Kidney (tissue), 22 donors: ENCODE measurements at places on chromosomes 16 and 17.
A peak's percentile ranks its signal among the peaks of the same experiment; 100 is the strongest.

DNA sequence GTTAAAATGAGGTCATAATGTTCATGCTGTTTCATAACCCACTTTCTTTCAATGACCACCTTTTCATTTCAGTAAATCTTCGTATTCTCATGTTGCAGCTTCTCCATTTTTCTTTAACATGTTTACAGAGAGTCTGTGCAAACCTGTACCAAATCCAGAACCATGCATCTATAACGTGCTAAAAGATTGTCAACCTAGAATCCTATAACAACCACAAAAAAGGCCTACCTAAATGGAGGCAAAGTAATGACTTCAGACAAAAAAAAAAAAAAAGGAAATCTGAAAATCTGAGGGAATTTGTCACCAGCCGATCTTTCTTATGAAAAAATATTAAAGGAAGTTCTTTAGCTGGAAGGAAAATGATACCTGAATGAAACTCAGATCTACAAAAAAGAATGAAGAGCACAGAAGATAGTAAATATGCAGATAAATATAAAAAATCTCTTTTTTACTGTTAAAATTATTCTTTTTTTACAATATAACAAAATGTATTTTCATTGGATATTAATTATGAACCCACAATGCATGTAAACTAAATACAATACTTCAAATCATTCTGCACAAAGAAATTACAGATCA, 1.4 kb upstream of the SLFN11 start:
- no peak for DNase-seq

DNA sequence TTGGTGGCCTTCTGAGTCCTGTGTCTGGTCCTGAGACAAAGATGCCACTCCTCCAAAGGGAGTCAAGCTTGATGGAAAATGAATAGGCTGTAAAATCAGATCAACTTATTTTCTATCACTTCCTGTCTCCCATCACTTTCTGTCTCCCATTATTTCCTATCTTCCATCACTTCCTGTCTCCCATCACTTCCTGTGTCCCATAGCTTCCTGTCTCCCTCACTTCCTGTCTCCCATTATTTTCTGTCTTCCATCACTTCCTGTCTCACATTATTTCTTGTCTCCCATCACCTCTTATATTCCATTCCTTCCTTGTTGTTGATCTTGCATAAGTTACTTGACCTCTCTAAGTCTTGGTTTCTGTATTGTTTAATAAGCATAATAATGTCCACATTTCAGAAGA, 418.5 kb upstream of the EEF2KMT start:
- no peak for DNase-seq

GRCh38 chr16:11219178-11219577, 36.8 kb downstream of the SOCS1 start:
- DNase-seq: no peak

DNA sequence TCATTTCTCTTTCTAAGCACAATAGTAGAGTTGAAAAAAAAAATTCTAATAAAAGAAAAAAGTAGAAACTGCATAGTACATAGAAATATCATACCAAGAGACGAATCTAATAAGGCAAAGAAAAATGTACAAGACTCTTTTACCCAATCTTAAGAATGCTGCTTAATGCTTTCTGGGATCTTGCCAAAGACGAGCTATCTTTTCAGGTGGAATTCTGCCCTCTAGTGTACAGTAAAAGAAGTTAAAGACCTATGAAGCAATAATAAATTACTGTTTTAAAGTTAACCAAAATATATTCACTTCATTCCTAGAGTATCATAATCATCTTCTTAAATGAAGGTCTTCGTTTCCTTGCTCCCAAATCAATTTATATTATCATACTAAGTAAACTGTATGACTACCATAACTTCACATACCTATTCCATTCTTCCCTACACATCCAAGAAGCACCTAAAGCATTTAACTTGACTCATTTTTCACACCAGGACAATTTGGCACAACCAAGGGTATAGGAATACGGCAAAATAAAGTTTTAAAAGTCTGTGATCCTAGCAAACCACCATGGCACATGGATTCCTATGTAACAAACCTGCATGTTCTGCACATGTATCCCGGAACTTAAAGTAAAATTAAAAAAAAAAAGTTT, 47.7 kb downstream of the CFDP1 start:
- DNase-seq: no peak

GRCh38 chr16:71425746-71426068, 16.1 kb downstream of the TLE7 start:
- no peak for DNase-seq

GRCh38 chr16:9185381-9185780, 93.9 kb downstream of the HAPSTR1 start:
- no peak for DNase-seq

DNA sequence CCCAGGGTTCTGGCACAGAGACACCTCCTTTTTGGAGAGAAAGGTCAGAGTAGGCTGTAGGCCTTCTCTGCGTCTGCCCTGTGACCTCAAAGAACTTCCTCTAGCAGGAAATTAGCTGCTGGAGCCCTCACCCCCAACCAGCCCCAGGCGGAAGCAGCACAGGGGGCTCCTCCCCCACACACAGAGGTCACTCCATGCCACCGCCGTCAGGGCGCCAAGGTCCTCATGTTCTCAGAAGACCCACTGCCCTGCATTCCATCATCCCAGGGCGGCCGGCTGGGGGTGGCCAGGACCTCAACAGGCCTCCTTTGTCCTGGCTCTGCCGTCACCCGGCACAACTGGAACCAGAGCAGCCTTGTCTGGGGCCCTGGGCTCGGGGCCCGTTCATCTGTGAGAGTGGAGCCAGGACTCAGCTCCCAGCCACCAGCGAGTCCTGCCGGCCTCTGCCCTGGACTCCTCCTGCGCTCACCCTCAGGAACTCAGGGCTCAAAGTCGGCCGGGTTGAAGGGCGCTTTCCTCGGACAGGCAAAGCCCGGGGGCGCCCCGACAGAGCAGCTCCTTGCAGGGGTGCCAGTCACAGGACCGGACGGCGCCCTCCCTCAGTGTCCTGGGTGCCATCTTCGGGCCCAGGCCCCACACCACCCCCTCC, 1.2 kb downstream of the TMC6 start:
- peak; percentile 68 for DNase-seq

- DNase-seq: no peak
Observed at GRCh38 chr17:17084317-17084835, 42.1 kb downstream of the MPRIP start.

DNA sequence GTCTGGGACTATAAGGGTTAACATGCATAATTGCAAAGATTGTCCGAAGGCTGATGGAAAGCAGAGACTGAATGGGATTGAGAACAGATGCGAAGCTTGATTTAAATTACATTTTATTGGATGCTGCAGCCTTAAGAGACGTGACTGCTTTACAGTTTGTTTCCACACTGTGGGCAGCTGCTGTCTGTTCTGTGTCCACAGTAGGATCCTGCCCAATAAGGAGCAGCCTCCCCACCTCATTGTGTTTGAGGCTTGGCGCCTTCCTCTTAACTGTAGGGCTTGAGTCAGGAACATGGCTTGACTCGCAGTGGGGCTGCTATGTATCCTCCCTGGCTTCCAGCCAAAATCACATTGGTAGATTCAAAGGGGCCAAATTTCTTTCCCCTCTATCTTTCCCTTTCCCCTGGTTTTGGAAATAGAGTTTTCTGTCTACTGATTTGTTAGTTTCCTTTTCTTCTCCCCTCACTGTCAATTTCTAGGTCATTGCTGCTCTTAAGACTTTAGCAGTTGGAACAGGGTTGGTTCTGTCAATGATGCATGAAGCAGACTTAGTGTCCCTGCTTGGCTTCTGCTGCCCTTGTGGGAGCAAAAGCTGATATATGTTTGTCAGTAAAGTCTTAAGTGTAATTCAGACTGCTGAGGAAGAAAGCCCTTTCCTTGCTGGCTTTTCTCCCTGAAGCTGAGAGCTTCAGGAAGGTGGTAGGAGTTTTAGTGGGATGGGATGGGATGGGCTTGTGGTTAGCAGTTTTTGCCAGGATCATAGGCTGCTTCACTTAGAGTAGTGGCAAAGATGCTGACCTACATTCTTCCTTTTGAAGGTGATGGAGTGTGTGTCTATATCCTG, 5.0 kb upstream of the RARA start:
- DNase-seq: peak; percentile 56

- no peak for DNase-seq
Observed at GRCh38 chr17:34099859-34100515, 155.1 kb upstream of the CCL2 start.

- no peak for DNase-seq
Observed at GRCh38 chr17:39709998-39710964, 10.4 kb downstream of the ERBB2 start.

DNA sequence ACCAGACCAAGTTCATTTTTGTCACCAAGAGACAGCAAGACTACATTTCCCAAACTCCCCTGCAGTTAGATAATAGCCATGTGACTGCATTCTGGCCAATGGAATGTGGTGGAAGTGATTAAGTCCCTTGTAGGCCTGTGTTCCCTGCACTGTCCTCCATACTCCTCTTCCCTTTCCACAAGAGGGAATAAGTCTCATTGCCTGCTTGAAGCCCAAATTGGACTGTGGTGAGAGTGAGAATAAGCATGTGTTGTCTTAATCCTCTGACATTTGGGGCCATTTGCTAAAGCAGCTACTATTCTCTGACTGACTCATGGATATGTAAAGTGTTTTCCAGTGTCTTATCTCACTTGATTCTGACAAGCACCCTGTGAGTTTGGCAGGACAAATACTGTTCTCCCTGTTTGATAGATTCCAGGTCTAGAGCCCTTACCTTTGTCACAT, 20.7 kb downstream of the PIK3R6 start:
- no peak for DNase-seq

DNA sequence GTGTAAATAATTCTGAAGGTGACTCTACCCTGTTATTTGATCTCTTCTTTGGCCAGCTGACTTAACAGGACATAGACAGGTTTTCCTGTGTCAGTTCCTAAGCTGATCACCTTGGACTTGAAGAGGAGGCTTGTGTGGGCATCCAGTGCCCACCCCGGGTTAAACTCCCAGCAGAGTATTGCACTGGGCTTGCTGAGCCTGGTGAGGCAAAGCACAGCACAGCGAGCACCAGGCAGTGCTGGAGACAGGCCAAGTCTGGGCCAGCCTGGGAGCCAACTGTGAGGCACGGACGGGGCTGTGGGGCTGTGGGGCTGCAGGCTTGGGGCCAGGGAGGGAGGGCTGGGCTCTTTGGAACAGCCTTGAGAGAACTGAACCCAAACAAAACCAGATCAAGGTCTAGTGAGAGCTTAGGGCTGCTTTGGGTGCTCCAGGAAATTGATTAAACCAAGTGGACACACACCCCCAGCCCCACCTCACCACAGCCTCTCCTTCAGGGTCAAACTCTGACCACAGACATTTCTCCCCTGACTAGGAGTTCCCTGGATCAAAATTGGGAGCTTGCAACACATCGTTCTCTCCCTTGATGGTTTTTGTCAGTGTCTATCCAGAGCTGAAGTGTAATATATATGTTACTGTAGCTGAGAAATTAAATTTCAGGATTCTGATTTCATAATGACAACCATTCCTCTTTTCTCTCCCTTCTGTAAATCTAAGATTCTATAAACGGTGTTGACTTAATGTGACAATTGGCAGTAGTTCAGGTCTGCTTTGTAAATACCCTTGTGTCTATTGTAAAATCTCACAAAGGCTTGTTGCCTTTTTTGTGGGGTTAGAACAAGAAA, 5.1 kb downstream of the STH start:
- no peak for DNase-seq

DNA sequence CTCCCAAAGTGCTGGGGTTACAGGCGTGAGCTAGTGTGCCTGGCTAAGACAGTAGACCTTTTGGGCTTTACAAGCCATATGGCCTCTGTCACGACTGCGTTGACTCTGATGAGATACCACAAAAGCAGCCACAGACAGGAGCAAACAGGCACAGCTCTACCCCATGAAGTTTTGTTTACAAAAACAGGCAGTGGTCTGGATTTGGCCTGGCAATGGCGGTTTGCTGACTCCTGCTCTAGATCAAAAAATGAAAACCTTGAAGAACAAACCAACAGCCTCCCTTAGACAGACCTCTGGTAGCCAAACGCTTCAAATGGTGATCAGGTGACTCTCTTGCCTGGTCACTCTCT, 20.7 kb downstream of the SLC43A2 start:
- DNase-seq: no peak

GRCh38 chr17:3923466-3924190, 7.4 kb upstream of the P2RX1 start:
- no peak for DNase-seq

- no peak for DNase-seq
Observed at GRCh38 chr17:72164158-72164739, 43.4 kb downstream of the SOX9 start.

- DNase-seq: peak; percentile 58
Observed at GRCh38 chr17:48024149-48025039, 13.2 kb downstream of the COPZ2 start.

- DNase-seq: no peak
Observed at GRCh38 chr16:23006380-23006779, 142.9 kb downstream of the USP31 start.

DNA sequence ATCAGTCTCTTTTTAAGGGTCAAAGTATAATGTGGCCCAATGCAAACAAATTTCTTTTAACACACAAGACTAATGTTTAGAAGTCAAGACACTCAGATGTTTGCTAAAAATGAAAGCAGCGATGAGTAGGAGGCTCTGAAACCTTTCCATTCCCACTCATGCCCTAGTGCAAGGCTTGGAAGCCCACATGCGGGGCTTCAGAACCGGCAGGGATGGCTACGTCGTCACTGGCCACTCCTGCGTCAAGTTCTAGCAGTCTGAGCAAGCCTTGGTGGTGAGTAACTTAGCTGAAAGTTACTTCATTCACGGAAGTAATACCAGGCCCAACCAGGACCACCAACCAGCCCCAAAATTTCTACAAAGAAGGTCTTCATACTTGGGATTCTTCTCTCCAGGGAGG, 14.8 kb upstream of the TMED6 start:
- no peak for DNase-seq

DNA sequence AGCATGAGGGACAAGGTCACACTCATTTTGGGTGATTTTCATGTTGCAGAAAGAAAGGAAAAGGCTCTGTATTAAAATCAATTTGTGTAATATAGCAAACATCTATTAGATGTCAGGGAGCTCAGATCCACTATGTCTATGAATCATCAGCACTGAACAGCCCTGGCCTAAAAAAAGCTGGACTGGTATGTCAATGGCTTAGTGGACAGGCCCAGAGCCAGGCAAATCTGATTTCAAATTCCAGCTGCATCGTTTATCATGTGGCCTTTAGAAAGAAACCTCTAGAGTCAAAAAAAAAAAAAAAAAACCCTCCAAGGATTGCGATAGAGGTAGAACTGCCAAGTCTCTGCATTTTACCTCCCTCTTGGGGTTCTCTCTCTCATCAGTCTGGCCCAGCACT, 5.4 kb downstream of the GAS7 start:
- DNase-seq: no peak

DNA sequence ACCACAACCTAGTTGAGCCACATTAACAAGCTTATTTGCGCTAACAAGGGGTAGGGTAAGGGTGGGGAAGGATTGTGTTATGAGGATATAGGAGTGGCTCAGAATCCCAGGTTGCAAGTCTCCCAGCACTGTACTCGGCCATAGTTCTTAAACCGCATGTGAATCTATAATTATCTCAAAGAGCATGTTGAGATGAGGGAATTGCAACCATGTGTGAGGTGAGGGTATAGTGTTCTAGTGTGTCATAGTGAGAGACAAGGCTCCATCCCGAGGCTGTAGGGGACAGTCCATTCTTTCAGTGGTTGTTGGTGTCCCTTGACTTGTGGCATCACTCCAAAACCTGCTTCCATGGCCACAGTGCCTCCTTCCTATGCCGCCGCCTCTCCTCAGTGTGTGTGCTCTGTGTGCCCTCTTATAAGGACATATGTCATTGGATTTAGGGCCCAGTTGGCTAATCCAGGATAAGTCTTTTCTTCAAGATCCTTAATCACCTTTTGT, 22.7 kb upstream of the ATP5MC1 start:
- DNase-seq: no peak

GRCh38 chr17:50279181-50279526, 4.9 kb downstream of the TMEM92 start:
- DNase-seq: no peak

- DNase-seq: no peak
Observed at GRCh38 chr17:17648762-17649161, 32.5 kb upstream of the RAI1 start.
